Heart right ventricle (tissue), 16 donors: ENCODE measurements at places on chromosomes 16 and 17. TPM values are rescaled to one million over a fixed set of nuclear protein-coding genes. Genes with fewer than 3 reads are reported as not detected.

DNA sequence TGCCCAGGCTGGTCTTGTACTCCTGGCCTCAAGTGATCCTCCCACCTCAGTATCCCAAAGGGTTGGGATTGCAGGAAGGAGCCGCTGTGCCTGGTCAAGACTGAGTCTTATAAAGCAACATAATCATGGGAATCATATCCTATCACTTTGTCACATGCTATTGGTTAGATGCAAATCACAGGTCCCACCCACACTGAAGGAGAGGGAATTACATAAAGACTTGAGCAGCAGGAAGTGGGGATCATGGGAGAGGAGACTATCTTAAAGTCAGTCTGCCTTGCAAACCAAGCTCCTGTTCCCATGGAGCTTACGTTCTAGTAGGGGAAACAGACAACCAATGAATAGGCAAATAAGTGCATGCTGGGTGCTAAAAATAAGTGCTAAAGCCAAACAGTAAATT, 28.3 kb upstream of the TENT4B start:
- H3K27me3 ChIP-seq, result no peaks in the 10 kb centered on the region
- H3K4me1 ChIP-seq, result no peaks in the 10 kb centered on the region
- H3K27ac ChIP-seq, result no peak overlapping the region
- DNase-seq, result no peak

DNA sequence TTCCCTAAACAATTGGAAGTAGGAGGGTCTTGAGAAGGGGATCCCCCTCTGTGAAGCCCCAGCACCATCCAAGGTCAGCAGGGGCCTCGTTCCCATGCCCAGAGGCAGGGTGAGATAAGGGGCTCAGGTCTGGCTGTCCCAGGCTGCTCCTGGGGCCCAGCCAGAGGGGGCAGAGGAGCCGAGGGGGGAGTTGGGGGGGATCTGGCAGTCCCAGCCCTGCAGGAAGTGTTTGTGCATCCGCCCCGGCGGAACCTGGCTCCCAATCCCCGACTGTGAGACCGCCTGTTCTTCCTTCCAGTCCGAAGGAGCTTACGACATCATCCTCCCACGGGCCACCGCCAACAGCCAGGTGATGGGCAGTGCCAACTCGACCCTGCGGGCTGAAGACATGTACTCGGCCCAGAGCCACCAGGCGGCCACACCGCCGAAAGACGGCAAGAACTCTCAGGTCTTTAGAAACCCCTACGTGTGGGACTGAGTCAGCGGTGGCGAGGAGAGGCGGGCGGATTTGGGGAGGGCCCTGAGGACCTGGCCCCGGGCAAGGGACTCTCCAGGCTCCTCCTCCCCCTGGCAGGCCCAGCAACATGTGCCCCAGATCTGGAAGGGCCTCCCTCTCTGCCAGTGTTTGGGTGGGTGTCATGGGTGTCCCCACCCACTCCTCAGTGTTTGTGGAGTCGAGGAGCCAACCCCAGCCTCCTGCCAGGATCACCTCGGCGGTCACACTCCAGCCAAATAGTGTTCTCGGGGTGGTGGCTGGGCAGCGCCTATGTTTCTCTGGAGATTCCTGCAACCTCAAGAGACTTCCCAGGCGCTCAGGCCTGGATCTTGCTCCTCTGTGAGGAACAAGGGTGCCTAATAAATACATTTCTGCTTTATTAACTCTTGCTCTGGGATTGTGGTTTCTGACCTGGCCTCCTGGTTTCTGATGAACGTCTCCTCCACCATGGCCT, 14.9 kb downstream of the GPRC5C start:
- no peaks in the 10 kb centered on the region for H3K36me3 ChIP-seq
- peak; percentile 81 for DNase-seq
- H3K4me3 ChIP-seq, result no peak overlapping the region
- no peaks in the 10 kb centered on the region for H3K27me3 ChIP-seq
- peaks cover 54% of the 10 kb centered on the region for H3K4me1 ChIP-seq

- peaks cover 48% of the 10 kb centered on the region for H3K27me3 ChIP-seq
- H3K27ac ChIP-seq, result no peak overlapping the region
- H3K36me3 ChIP-seq, result no peaks in the 10 kb centered on the region
- peaks cover 5% of the 10 kb centered on the region for H3K4me1 ChIP-seq
- DNase-seq, result no peak
- no peak overlapping the region for H3K4me3 ChIP-seq
Observed at GRCh38 chr17:8952191-8952590, 13.3 kb downstream of the PIK3R5 start.

- peaks cover 92% of the 10 kb centered on the region for H3K36me3 ChIP-seq
- no peak overlapping the region for H3K4me3 ChIP-seq
- H3K4me1 ChIP-seq, result peaks cover 92% of the 10 kb centered on the region
- DNase-seq, result peak; percentile 41
- peak overlapping the region; percentile 66 for H3K27ac ChIP-seq
- no peaks in the 10 kb centered on the region for H3K27me3 ChIP-seq
Observed at GRCh38 chr17:68519911-68520310, 7.7 kb downstream of the PRKAR1A start.

The TP53TG3C gene
- not detected for total RNA-seq

DNA sequence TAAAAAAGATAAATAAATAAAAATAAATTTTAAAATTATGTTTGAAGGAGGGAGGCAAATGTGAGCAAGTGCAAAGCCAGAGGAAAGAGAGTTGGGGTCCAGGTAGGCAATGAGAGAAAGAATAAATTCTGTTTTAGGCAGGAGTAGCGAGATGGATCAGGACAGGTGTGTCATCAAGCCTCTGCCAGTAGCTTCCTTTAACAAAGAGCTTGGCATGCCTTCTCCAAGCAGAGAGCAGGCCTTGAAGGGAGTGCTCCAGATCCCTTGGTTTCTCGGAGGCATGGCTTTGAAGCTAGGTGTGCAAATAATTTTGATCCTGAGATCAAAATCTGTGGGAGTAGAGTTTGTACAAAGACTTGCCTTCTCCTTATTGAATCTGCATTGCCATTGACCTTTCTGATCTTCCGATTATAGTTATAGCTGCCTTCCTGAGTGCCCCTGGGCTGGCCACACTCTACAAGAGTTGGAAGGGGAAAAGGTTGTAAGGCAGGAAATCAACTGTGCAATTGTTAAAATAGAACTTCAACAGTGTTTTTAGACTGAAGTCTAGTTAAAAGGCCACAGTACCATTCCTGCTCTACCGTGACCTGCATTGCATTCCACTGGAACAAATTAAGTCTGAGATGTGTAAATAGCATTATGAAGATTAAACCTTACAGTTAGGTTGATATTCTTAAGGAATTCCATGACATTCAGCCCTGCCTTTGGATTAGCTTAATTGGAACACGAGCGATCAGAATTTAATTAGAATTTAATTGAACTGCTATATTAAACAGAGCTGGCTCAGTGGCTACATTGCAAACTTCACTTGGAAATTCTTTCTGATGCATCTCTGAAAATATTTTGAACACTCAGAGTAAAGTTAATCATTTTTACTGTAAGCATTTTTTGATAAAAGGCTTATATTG, 33.7 kb downstream of the IQCK start:
- no peak overlapping the region for H3K4me3 ChIP-seq
- no peaks in the 10 kb centered on the region for H3K36me3 ChIP-seq
- peaks cover 85% of the 10 kb centered on the region for H3K4me1 ChIP-seq
- no peak for DNase-seq
- H3K27ac ChIP-seq, result peak overlapping the region; percentile 84

The CACNA1H gene
- 4.0 TPM for total RNA-seq

- no peak overlapping the region for H3K4me3 ChIP-seq
- H3K36me3 ChIP-seq, result no peaks in the 10 kb centered on the region
- H3K27me3 ChIP-seq, result no peaks in the 10 kb centered on the region
- peaks cover 3% of the 10 kb centered on the region for H3K4me1 ChIP-seq
- no peak for DNase-seq
- H3K27ac ChIP-seq, result no peak overlapping the region
Observed at GRCh38 chr17:19460700-19461099, 49.7 kb downstream of the RNF112 start.

The PRSS33 gene
- not detected for total RNA-seq

The VASN gene
- 7.5 TPM for total RNA-seq

The DNAH9 gene
- total RNA-seq, result not detected

The JPH3 gene
- 0.09 TPM for total RNA-seq

- peak overlapping the region; percentile 100 for H3K27ac ChIP-seq
- H3K27me3 ChIP-seq, result no peaks in the 10 kb centered on the region
- H3K4me1 ChIP-seq, result peaks cover 39% of the 10 kb centered on the region
- peak overlapping the region; percentile 90 for H3K4me3 ChIP-seq
- no peak for DNase-seq
Observed at GRCh38 chr17:27293359-27293897, 486 bp upstream of the WSB1 start.

- no peaks in the 10 kb centered on the region for H3K36me3 ChIP-seq
- DNase-seq, result no peak
- peaks cover 14% of the 10 kb centered on the region for H3K27me3 ChIP-seq
- H3K27ac ChIP-seq, result no peak overlapping the region
- H3K4me3 ChIP-seq, result no peak overlapping the region
- no peaks in the 10 kb centered on the region for H3K4me1 ChIP-seq
Observed at GRCh38 chr16:49462362-49462988, 88.9 kb downstream of the C16orf78 start.

The CES5A gene
- not detected for total RNA-seq

The KRT33B gene
- not detected for total RNA-seq

The SPIRE2 gene
- 0.88 TPM for total RNA-seq

DNA sequence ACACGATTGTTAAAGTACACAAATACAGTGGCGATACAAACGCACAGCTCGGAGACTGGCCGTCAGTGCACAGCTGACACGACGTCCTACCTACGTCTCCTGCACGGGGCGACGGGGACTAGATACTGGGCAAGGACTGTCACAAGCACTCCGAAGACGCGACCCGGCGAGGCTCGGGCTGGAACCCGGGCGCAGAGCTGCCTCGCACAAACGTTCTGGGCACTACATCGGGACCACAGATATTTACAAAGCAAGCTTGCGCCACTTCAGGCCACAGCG, 13.8 kb downstream of the SLC16A3 start:
- H3K36me3 ChIP-seq, result peaks cover 83% of the 10 kb centered on the region
- peaks cover 81% of the 10 kb centered on the region for H3K4me1 ChIP-seq
- no peak for DNase-seq

DNA sequence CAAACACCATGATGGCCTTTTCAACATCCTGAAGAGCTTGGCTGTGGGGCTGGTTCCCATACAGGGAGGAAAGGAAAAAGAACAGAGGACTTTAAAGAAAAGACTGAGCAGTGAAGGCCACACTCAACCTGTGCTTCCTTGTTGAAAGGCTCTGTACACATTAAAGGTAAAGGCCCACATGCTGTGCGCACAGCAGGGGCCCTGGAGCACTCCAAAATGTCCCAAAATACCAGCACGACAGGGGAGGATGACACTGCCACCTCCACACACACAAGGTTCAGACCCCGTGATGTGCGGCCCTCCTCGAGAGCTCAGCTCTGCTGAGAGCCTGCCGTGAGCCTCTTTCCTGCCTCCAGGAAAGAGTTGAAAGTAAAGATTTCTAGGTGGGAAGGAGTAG, 36.5 kb downstream of the FANCA start:
- H3K27me3 ChIP-seq, result no peaks in the 10 kb centered on the region
- H3K36me3 ChIP-seq, result no peaks in the 10 kb centered on the region
- no peak overlapping the region for H3K4me3 ChIP-seq
- DNase-seq, result no peak
- no peak overlapping the region for H3K27ac ChIP-seq

The TEX14 gene
- 0.17 TPM for total RNA-seq

DNA sequence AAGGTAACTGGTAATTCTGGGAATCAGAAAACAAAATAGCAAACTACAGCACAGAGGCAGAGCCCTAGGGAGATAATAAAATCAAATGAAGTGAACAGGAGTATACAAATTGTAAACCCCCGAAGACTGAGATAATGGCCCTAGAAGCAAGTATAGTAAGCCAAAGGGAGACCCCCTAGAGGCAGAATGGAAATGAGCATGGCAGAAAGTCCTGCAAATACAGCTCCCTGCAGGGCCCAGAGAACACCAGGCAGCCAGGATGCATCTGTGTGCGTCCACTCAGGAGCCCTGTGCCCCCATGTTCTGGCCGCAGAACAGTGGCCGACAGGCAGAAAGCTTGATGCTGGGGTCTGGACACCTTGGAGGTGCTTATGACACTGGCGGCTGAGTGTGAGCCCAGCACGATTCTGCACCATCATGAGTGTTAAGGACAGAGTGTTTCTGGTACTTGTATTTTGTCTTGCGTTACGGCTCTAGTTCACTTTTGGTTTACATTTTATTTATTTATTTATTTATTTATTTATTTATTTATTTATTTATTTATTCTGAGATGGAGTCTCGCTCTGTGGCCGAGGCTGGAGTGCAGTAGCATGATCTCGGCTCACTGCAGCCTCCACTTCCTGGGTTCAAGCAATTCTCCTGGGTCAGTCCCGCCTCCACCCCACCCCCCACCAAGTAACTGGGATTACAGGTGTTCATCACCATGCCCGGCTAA, 48.7 kb downstream of the RGS9 start:
- no peak overlapping the region for H3K4me3 ChIP-seq
- H3K27me3 ChIP-seq, result peaks cover 17% of the 10 kb centered on the region
- DNase-seq, result no peak
- no peaks in the 10 kb centered on the region for H3K36me3 ChIP-seq
- peaks cover 19% of the 10 kb centered on the region for H3K4me1 ChIP-seq

DNA sequence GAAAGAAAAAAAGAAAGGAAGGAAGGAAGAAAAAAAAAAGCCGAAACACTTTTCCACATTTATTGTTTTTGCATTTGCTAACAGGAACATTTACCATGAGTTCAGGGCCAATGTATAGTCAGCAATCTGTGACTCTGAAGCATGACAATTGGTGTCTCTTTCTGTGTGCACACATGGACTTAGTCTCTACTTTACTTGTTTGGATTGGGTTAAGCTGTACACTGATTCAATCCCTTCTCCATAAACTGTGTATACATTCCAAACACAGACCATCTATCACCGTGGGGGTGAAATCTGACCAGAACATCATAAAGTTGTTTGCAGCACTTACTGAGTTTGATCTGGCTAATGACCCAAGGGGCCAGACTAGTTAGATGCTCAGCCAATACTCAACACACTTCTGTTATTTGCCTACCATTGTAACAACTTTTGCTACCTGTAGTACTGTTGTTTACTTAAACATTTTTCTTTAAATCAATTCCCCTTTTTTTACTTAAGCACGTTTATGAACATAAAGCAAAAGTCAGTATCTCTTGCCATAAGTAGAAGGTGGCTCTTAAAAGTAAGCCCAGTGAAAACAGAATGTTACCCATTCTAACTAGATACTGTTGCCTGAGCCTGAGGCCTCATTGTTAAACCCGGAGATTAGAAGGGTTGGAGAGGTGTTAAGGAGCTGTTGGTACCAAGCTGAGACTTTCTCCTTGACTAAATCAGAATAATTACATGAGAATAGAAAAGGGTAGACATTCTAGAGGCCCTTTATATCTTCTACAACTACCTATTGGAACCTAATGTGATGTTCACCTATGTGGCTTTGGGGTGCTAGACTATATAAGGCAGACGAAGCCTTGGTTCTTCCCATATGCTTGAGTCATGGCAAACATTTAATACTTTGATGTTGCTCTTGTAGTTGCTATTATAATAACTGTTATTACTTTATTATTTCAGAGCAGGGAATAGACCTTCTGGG, 41.8 kb downstream of the SCNN1B start:
- no peaks in the 10 kb centered on the region for H3K27me3 ChIP-seq
- H3K4me1 ChIP-seq, result no peaks in the 10 kb centered on the region
- no peaks in the 10 kb centered on the region for H3K36me3 ChIP-seq
- H3K27ac ChIP-seq, result no peak overlapping the region
- no peak overlapping the region for H3K4me3 ChIP-seq
